ENCODE measurements at places on chromosomes 12 and 14.

DNA sequence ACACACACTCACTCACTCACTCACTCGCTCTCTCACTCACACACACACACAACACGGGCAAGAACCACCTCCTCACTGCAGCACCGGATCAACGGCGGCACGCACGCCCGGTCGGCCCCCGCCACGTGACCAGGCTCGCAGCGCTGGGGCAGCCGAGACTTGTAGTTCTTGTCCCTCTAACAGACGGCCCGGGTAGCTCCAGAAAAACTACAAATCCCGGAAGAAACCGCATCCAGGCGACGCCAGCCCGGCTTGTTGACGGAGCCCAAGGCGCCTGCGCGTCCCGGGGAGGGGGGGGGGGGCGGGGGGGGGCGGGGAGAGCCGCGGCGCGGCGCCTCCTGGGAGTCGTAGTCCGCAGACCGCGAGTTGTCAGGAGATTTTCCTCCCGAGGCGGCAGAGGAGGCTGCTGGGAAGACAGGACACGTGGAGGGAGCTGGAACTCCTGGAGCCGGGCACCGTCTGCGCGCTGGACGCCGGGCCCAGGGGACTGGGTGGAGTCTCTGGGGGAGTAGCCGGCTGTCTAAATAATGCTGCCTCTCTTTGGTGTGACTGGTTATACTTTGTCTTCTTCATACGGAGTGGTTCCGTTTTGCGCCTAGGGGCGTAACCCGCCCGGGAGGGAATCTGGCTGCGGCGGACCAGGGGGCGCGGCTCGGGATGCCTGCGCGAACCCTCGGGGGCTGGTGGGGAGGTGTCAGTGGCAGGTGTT is at the start of gene MAX:
TSS of gene MAX (minus strand) at position 77 of the 709 bp plus-strand sequence. CDS start 178 bp downstream, outside the sequence.
- peak; percentile 97 for DNase-seq

GRCh38 chr12:79322905-79323304 is 367.9 kb downstream of the PAWR start:
- no peak for DNase-seq

GRCh38 chr12:6336889-6337853 is 4.7 kb downstream of the TNFRSF1A start:
- no peak for DNase-seq

DNA sequence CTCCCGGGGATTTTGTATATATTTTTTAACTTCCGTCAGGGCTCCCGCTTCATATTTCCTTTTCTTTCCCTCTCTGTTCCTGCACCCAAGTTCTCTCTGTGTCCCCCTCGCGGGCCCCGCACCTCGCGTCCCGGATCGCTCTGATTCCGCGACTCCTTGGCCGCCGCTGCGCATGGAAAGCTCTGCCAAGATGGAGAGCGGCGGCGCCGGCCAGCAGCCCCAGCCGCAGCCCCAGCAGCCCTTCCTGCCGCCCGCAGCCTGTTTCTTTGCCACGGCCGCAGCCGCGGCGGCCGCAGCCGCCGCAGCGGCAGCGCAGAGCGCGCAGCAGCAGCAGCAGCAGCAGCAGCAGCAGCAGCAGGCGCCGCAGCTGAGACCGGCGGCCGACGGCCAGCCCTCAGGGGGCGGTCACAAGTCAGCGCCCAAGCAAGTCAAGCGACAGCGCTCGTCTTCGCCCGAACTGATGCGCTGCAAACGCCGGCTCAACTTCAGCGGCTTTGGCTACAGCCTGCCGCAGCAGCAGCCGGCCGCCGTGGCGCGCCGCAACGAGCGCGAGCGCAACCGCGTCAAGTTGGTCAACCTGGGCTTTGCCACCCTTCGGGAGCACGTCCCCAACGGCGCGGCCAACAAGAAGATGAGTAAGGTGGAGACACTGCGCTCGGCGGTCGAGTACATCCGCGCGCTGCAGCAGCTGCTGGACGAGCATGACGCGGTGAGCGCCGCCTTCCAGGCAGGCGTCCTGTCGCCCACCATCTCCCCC is 777 bp downstream of the ASCL1 start:
- DNase-seq, result no peak

- DNase-seq, result no peak
These were observed 6.0 kb upstream of the SPTLC2 start for GRCh38 chr14:77622366-77622961.

GRCh38 chr12:120959111-120959878 is 19.0 kb upstream of the HNF1A start:
- DNase-seq, result no peak

GRCh38 chr12:54932691-54933090 is 51.9 kb downstream of the TESPA1 start:
- no peak for DNase-seq

DNA sequence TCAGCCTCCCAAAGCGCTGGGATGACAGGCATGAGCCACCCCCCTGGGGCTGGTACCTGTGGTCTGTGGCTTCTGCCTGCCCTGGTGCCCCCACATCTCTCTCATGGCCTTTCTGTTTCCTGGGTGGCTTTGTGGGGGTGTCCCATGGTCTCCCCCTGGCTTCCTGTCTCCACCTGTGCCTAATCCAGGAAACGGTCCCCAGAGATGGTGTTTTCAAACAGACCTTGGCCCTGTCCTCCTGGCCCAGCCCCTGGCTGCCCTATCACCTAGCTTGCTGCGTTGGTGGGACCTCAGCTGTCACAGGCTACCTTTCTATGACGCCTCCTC is 18.1 kb downstream of the MEG3 start:
- no peak for DNase-seq

- DNase-seq, result no peak
These were observed 293.4 kb downstream of the EGLN3 start for GRCh38 chr14:33657476-33657875.

GRCh38 chr14:58805605-58806409 is 168.0 kb downstream of the DACT1 start:
- DNase-seq, result no peak

DNA sequence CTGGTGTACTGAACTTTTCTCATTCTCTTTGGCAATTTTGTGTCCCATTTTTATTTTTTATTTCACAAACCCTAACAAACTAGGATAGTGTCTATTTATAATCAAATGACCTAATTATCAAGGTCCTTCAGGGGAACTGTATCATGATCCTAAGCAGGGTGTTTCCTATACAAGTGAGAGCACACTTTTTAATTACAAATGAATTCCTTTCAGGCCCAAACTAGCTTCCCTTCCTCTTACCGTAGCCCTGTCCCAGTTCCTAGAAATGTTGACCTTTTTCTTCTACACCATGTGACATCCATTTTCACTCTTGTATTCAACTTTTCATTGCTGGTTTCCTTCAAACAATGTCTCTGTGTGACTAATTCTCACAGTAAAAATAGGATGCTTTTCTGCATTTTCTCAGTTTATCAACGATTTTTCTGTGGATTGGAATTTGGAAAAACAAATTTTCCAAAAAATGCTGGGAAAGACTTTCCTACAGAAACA is 411.4 kb downstream of the CCDC91 start:
- no peak for DNase-seq

- no peak for DNase-seq
These were observed 9.7 kb downstream of the TNS2 start for GRCh38 chr12:53059434-53060063.

DNA sequence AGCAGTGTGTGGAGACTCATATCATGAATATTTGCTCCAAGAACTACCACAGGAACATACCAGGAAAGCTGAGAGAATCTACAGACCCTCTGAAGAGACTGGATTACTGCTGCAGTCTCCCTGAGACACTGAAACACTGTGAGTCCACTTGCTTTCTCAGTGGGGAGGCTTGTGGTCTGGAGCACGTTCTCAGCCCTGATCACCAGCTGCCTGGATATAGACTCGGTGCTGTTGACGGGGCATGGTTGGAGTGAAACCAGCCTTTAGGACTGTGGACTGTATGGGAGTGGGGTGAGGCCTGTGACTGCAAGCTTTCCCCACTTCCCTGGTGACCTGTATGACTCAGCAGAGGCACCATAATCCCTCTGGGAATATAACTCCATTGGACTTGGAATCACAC is 525.8 kb upstream of the FBXO33 start:
- DNase-seq, result no peak

GRCh38 chr12:110234331-110234751 is 46.7 kb upstream of the ATP2A2 start:
- DNase-seq, result no peak

DNA sequence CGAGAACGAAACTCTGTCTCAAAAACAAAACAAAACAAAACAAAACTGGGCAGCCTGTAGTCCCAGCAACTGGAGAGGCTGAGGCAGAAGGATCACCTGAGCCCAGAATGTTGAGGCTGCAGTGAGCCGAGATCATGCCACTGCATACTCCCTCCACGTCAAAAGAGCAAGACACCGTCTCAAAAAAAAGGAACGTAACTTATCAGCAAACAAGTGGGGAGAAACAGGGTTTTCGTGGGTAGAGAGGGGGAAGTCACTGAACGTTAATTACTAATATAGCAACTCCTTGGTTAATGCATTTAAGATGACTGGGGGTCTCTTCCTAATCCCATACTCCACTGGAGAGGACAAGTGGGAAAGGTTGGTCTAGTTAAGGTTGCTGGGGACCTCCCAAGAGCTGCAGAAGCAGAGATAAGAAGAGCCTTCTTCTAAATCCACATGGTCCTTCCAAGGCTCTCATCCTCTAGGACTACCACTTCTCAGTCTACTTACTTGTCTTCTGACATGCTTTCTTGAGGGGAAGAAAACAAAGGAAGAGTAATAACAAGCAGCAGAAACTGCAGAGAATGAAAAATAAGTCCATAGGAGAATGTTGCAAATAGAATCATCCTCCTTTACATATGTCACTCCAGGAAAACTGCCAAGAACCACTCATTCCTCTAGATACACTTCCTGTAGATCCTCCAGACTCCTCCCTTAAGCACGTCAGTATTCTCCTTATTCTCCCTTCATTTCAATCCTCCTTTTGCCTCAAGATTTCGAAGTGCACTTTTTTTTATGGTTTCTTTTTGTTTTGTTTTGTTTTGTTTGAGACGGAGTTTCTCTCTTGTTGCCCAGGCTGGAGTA is 5.8 kb downstream of the NUMB start:
- no peak for DNase-seq

DNA sequence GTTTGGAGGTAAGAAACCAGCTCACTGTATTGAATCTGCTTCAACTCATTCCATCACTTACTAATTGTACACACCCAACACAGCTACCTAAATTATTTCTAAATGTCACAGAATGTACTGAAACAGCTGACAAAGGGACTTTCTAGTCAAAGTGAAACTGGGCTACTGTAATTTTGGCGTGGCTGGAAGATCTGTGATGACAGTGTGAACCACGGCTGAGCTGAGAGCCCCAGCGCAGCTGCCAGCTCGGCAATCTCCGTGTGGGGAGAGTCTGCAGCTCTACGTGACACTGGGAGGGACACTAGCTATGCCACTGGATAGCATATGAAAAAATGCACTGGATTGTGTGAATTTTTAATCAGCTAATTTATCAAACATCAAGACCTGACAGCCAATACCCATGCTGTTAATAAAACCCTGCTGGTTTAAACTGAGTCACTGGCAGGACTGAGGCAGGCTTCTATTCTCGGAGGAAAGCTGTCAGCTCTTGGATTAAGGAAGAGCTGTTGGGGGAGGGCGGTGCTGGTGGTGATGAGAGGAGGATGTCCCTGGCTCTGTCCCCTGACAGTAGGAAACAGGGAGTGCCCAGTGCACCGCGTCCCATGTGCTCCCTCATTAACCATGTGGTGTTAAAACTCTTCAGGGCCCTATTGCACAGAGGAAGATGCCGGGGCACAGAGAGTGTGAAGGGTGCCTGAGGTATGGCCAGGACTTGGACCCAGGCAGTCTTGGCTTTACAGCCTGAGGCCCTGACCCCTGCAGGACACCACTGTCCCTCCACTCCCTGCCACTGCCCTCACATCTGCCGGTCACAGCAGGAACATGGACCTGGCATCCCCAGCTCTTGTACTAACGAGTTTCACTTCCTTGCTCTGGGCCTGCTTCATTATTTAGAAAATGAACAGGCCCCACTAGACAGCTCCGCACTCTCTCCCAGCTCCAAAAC is 13.3 kb downstream of the SLC15A4 start:
- DNase-seq, result no peak

DNA sequence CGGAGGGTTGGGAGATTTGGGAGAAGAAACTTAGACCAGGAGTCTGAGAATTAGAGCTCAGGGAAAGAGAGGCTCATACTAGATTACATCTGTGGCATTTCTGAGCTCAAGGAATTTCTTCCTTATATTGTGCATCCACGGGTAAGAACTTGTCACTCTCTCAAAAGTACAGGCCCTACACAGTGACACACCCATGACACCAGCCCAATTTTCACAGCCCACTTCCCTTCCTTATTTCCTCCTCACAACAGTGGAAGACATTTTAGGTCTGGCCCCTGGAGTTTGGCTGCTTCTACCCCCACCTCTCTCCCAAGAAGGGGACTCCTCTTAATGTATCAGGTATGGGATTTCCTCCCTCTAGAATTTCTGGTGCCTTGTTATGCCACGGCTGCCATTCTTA is 9.2 kb upstream of the ZNF385A start:
- DNase-seq, result no peak

GRCh38 chr12:11460343-11461023 is 65.1 kb upstream of the PRB2 start:
- DNase-seq, result no peak

DNA sequence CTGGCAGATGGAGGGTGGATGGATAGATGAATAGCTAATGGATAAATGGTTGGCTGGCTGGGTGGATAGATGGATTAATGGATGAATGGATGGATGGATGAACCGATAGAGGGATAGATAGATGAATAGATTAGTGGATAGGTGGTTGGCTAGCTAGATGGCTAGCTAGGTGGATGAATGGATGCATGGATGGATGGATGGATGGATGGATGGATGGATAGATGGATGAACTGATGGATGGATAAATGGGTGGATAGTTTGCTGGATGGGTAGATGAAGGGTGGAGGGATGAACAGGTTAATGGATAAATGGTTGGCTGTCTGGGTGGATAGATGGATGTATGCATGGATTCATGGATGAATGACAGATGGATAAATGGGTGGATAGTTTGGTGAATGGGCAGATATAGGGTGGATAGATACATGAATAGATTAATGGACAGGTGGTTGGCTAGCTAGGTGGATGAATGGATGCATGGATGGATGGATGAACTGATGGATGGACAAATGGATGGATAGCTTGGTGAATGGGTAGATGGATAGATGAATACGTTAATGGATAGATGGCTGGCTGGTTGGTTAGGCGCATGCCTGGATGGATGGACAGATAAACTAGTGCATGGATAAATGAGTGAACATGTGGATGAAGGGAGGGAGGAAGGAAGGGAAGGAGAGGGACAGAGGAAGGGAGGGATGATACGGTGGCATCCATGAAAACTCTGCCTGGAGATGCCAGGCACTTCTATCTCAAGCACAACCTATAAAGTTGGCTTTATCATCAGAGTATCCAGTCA is 8.1 kb downstream of the SERPINA9 start:
- no peak for DNase-seq

DNA sequence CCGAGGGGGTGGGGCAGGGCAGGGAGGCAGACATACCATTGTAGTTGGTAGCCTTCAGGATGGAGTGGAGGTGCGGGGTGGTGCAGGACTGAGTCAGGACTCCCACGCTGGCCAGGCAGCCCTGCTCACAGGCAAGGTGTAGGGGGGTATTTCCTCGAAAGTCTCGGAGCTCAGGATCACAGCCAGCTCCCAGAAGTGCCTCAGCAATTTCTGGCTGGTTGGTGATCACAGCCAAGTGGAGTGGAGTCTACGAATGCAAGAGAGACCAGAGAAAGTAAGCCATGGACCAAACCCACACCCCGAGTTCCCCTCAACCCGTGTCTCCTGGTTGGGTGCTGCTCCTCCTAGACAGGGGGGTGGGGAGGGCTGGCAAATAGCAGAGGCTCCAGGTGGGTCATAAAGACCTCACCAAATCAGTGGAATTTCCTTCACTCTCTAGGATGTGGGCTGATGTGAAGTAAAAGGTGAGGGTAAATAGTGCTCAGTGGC is 1.4 kb downstream of the NFKBIA start:
- DNase-seq, result peak; percentile 21
